Left kidney (tissue), 8 donors: ENCODE measurements at places on chromosomes 4 and X. TPM values are rescaled to one million over a fixed set of nuclear protein-coding genes. Genes with fewer than 3 reads are reported as not detected.

Gene RASL11B
- polyA plus RNA-seq, result 40.5 TPM

Gene NDNF
- polyA plus RNA-seq, result 84.9 TPM

Gene TMEM271
- not detected for polyA plus RNA-seq

GRCh38 chr4:5322321-5322720 is 271.0 kb downstream of the STK32B start:
- no peak for DNase-seq

GRCh38 chr4:140255927-140256326 is 101.9 kb upstream of the MAML3 start:
- DNase-seq, result no peak

- DNase-seq, result no peak
Measured at GRCh38 chrX:11352296-11352741, 59.1 kb downstream of the AMELX start.

GRCh38 chr4:140254651-140255299 is 100.8 kb upstream of the MAML3 start:
- no peak for DNase-seq

GRCh38 chr4:165288639-165289422 is 38.6 kb upstream of the MSMO1 start:
- no peak for DNase-seq

DNA sequence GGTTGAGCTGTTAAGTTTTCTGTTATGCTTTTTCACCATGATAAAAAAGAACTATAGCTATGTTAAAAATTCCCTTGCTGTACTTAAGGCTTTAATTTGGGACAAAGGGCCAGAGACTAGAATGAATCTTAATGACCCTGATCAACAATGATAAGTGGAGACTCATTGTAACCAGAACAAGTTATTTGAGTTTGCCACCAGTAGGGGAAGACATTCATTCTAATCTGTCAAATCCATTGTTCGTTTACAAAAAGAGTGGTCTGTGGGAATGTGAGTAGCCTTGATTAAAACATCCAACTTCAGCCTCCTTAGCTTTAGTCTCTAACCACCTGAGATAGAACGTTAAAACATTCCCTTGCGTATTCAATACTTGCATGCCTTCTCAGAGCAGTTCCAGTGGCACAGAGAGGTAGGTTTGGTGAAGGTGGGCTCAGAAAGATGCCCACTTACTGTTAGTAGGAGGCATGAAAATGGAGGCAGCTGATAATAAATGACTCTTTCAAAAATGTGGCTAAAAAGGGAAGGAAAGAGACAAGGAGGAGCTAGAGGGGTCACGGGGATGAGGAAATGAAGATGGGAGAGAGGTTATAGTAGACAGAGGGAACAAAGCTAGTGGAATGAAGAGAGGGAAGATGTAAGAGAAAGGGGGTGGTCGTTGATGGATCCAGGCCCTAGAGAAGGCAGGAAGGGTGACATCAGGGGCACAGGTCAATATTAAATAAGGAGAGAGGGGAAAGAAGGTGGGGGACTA is 66.2 kb downstream of the EGF start:
- DNase-seq, result no peak
